ENCODE measurements at places on chromosomes 13 and 19. TPM values are rescaled to one million over a fixed set of nuclear protein-coding genes. Genes with fewer than 3 reads are reported as not detected.

- DNase-seq, result no peak
Observed at GRCh38 chr19:35011737-35012682, 11.9 kb downstream of the GRAMD1A start.

DNA sequence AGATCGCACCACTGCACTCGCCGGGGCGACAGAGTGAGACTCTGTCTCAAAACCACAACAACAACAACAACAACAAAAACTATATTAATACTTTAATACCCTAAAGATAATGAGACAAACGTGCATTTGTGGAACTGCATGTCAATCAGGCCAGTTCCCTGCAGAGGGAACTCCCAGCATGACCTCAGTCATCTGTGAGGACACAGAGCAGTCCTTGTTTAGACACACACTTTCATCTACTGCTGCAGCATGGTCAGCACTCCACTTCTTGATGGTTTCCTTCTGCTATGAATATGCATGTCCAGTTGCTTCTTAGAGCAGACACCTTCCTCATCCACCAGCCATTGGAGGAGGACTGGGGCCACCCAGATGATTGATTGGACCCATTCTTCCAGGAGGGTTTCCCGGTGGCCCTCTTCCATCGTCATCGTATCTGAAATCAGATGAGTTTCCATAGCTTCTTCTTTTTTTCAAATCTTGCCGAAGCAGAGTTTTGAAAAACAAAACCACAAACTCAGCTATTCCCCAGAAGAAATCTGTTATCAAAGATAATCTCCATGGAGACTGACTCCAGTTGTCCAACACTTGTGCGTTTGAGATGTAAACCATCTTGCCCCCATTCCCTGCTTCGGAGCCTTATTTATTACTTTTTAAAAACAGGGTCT is 26.5 kb downstream of the ZNF607 start:
- DNase-seq, result no peak

GRCh38 chr13:105219651-105220050 is 1315.8 kb downstream of the EFNB2 start:
- DNase-seq, result no peak

DNA sequence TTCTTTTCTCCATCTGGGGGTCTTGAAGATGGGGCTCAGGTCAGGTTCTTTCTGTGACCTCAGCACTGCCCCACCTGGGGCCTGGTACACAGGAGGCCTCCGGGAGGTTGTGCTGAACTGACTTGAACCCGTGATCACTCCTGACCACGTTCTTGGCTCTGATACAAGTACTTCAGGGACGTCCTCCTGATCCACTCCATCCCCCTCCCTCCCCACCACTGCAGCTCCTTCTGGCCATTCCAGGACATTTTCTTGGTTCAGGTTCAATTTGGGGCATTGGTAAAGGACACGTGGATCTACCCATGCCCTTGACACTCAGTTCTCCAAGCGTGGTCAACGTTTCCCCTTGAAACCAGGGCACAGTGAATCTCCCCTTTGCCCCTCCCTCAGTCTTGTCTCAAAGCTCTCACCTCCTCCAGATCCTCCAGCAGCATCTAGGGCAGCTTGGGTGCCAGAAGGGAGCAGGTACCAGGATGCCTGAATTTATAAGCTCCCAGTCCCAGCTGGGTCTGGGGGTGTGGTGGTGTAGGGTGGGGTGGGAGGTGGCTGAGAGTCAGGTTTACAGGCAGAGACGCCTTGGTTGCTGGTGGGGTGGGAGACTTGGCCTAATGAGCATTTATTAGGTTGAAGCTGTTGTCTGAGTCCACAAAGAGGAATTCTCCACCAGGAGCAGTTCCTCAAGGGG is at the start of gene KLK15:
Gene KLK15 (minus strand): TSS at position 458 of the 685 bp plus-strand sequence. CDS start 2,082 bp downstream, outside the sequence.
- no peak for DNase-seq

Gene FDX2
- 30.3 TPM for total RNA-seq

Measured in fibroblast of villous mesenchyme (primary cell).